Activated CD4-positive, alpha-beta T cell treated with anti-CD3 and anti-CD28 coated beads, Interleukin-2, amount 10 ng/mL, durations not matched to agents 7 days and 5 days (primary cell): ENCODE measurements at places on chromosomes 6 and 20. TPM values are rescaled to one million over a fixed set of nuclear protein-coding genes. Genes with fewer than 3 reads are reported as not detected.

DNA sequence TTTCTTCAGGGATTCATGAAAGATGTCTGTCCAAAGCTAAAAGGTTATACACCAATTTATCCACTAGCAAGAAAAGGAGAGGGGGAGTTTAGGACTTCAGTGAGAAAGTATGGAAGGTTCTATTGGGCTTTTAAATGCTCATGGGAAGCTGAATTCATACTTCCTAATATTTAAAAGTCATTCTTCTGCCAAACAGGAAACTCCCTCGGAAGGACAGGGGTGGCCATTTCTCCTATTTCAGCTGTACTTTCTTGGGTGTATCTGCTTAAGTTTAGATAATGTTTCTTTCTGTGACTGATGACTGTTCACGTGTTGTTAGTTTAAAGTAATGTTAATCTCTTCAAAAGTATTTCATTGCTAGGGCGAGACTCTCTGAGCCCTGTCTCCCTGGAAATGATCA is 80.5 kb upstream of the IFNGR1 start:
- no peak for DNase-seq

DYNLT1 gene
- 81.4 TPM for total RNA-seq

DNA sequence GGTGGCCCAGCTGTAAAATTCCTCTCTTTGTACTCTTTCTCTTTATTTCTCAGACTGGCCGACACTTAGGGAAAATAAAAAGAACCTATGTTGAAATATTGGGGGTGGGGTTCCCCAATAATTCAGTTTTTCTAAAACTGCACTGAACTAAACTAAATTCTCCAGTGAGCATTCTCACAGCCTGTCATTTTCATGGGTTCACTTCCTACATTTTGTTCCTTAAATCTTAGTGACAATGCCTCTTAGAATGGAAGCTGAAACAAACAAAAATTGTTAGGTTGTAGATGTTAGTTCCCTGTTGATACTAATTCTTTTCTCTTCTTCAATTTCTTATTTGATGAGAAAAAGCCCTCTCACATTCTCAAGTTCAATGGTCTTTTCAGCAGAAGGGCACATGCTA is 35.8 kb upstream of the IFNGR1 start:
- DNase-seq: no peak

DNA sequence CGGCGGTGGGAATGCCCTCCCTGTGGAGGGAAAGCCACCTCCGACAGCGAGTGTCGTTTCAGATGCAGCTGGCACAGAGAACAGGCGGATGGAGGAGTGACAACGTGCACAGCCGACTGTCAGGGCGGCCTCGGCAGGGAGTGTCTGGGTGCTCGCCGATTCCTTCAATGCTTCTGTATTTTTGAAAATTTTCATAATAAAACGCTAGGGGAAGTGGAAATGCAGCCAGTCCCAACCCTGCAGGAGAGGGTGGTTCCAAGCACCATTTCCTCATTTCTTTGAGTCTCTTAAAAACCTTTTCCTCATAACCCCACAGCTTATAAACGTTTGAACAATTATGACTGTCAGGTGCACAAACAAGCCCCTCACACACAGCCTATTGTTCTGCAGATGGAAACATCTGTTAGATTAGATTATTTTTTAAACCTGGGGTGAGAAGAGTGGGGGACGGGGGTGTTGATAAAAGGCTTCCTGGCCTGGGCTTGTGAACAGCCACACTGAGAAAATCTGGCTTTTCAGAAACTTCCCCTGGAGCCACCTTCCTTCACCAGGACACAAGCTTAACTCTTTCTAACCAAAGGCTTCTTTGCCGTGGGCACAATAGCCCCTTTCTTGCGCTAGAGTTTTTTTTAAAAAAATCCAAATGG is 228.9 kb downstream of the ANKRD60 start:
- no peak for DNase-seq

GRCh38 chr6:3324262-3324942 is 65.7 kb downstream of the PSMG4 start:
- DNase-seq: no peak

DNA sequence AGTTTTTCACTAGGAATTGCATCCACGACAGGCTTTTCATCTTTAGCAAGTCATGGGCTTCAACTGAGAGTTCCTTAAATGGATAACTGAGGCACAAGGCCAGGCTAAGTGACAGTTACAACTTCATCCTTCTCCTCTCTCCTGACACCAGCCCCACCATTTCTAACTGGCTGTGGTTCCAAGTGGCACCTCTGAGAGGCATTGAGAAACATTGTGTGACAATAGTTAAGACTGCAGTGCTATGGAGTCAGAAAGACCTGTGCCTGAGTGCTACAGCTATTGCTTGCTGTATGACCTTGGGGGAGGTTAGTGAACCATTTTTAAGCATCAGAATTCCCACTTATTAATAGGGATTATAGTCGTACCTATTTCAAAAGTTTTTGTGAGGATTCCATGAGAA is 26.2 kb upstream of the MLIP start:
- DNase-seq: no peak

DNA sequence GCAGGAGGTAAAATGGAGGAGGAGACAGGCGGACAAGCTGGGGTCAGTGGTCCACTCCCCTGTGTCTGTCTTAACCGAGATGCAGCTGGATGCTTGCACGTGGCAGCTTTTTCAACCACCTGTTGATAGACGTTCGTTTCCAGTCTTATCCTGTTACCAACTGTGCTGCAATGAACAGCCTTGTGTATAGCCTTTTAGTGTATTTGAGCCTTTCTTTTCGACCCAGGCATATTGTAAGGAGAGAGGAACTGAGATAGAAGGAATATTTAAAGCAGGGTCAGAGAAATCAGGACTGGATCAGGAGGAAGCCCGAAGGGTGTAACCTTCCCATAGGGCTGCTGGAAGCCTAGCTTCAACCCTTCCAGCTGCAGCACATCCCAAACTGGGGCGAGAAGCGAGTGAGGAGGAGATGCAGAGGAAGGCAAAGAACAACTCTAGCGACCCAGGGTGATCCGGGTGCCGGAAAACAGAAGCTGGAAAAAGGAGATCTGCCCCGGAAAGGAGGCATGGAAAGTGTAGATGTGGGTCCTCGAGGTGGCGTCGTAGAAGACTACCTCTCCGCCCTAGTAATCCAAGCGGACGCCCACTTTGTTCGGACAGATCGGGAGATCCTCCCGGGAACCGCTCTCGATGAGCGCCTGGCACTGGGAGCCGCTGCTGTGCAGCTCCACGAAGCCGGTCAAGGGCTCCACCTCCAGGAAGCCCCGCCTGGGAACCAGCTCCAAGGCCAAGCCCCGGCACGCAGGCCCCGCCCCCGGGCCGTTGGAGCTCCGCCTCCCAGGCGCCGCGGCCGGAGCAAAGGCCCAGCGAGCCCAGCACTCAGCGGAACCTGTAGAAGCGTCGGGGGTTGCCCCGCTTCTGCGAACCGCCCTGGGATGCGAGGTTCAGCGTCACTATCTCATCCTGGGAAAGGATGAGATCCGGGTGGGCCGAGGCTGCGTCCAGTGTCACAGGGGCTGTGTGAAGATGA is 11.2 kb downstream of the TRIM31 start:
- DNase-seq: peak; percentile 64

NOL7 gene
- total RNA-seq: 57.7 TPM

- peak; percentile 25 for DNase-seq
These were observed 201.0 kb upstream of the CEP162 start for GRCh38 chr6:84428300-84428907.

DNA sequence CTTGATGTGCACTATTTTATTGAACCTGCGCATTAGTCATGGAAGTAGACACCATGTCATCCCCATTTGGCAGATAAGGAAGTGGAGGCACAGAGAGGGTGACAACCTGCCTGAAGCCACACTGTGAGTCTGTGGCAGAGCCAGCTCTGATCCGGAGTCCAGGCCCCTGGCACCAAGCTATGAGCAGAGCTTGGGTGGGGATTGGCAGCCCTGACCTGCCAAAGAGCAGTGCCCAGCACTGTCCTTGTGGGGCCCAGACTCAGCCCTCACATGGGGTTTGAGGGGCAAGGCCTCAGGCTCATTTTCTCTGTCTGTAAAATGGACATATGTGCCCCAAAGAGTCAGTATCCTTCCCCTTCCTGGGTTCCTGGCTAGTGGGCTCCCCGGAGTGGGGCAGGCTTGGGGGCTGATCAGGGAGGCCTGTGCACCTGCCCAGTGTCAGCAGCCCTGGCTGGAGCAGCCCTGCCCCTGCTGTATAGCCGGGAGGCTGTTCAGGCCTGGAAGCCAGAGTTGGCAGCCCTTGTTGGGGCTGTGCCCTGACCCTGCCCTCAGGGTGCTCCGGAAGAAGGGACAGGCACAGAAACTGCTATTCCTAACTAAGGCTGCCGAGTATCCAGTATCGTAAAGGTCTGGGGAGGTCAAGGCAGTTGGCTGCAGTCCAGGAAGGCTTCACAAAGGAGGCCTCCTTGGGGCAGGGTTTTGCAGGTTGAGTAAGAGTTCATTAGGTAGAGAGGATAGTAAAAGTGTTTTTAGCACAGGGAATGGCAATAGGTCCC is 38.7 kb downstream of the TGM2 start:
- DNase-seq: no peak

- no peak for DNase-seq
These were observed 962.9 kb upstream of the SLC35B3 start for GRCh38 chr6:9398071-9398766.

DNA sequence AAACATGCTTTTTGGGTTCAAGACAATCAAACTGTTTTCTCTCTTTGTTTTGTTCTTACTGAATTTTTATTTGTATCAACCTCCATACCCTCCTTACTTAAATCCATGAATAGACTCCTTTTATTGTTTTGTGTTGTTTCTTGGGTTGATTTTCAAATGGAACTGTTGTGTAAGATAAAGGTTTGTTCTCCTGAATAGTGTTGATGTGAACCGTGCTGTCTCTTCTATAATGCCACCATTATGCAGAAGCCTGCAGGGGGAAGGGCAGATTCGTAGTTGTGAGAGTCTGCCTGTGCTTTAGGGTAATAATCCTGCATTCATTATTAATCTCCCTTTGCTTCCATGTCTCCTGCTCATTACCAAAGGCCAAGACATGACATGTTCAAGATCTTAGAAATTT is 105.9 kb downstream of the CDKAL1 start:
- DNase-seq: no peak

DNA sequence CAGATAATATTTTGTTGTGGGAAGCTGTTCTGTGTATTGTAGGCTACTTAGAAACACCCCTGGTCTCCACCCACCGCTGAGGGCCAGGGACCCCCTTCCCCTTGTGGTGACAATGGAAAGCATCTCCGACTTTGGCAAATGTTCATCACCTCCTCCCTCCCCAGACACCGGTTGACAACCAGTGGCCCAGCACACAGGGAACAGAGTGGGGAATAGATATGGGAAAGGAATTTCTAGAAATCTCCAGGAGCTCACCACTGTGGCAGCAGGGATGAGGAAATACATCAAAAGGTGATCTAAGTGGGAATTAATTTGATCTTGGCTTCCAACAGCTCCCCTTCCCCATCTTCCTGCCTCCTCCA is 257.3 kb upstream of the FOXQ1 start:
- DNase-seq: no peak

GRCh38 chr6:149990212-149990660 is 26.5 kb downstream of the ULBP1 start:
- DNase-seq: no peak

- DNase-seq: no peak
These were observed 5.5 kb downstream of the BMP7 start for GRCh38 chr20:57260934-57261333.

GRCh38 chr6:6406715-6407070 is 86.2 kb upstream of the F13A1 start:
- no peak for DNase-seq

DNA sequence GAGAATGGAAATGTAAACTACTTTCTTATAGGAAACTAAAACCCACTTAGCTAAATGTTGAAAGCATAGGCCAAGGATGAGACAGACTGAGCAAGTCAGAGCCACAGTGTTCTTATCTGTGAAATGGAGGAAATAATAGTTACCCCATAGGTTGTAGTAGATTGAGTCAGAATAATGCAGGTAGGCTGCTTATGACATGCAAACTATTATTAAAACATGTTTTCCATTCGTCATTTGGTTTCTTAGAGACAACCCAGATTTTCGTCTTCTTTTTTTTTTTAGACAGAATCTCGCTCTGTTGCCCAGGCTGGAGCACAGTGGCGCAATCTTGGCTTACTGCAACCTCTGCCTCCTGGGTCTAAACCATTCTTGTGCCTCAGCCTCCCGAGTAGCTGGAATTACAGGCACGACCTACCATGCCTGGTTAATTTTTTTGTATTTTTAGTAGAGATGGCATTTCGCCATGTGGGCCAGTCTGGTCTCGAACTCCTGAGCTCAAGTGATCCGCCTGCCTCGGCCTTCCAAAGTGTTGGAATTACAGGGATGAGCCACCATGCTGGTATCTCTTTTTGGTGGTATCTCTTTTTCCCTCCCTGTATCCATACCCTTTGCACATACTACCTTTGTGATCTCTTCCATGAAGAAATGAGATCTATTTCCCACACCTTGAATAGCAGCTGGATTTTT is 196.5 kb upstream of the ZNF217 start:
- no peak for DNase-seq

DNA sequence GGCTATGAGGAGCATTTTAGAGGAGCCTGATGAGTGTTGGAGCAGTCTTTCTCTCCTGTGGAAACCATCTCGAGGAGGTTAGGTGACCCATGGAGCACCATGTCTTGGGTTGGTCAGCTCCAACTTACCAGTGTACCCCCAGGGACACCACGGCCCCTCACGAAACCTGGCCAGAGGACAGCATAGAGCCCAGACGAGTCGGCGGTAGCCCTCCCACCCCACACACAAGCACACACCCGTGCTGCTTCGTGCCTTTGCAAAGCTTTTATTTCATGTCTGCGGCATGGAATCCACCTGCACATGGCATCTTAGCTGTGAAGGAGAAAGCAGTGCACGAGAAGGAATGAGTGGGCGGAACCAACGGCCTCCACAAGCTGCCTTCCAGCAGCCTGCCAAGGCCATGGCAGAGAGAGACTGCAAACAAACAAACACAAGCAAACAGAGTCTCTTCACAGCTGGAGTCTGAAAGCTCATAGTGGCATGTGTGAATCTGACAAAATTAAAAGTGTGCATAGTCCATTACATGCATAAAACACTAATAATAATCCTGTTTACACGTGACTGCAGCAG is 53.6 kb downstream of the EZR start:
- DNase-seq: no peak

CLDN20 gene
- total RNA-seq: not detected

DNA sequence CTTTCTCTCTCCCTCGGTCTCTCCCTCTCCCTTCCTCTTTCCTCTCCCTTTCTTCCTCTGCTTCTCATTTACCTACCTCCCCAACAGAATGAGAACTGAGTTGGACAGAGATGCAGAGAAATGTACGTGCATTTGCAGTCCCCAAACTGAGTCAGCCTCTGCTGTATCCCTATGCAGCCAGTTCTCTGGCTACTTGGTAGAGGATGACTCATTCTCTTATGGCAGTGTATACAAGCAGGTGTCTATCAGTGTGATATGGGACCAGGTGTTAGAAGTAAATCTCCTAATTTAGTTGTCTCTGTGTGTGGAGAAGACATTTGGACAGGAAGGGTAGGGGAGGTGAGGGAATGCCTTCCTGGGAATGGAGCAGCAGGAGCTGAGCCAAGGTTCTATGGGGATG is 470.8 kb downstream of the CD109 start:
- DNase-seq: no peak

- no peak for DNase-seq
These were observed 189.6 kb downstream of the ADAT2 start for GRCh38 chr6:143260857-143261256.

HLA-DQA2 gene
- 0.62 TPM for total RNA-seq

GRCh38 chr20:20849161-20849560 is 136.7 kb upstream of the RALGAPA2 start:
- no peak for DNase-seq

RIPOR2 gene
- total RNA-seq: 287 TPM
